Kidney (tissue), 22 donors: ENCODE measurements at places on chromosomes 2 and 18. TPM values are rescaled to one million over a fixed set of nuclear protein-coding genes. Genes with fewer than 3 reads are reported as not detected.
A peak's percentile ranks its signal among the peaks of the same experiment; 100 is the strongest.

SCN1A gene
- polyA plus RNA-seq, result not detected

TOGARAM2 gene
- polyA plus RNA-seq, result 1.4 TPM

CCDC102B gene
- polyA plus RNA-seq, result 3.6 TPM

CCL20 gene
- polyA plus RNA-seq, result 2.5 TPM

MATN3 gene
- 2.3 TPM for polyA plus RNA-seq

KCNE4 gene
- polyA plus RNA-seq, result 4.0 TPM

HEATR5B gene
- 4.4 TPM for polyA plus RNA-seq

ARMC9 gene
- 7.3 TPM for polyA plus RNA-seq

SEPTIN10 gene
- 20.8 TPM for polyA plus RNA-seq

DNA sequence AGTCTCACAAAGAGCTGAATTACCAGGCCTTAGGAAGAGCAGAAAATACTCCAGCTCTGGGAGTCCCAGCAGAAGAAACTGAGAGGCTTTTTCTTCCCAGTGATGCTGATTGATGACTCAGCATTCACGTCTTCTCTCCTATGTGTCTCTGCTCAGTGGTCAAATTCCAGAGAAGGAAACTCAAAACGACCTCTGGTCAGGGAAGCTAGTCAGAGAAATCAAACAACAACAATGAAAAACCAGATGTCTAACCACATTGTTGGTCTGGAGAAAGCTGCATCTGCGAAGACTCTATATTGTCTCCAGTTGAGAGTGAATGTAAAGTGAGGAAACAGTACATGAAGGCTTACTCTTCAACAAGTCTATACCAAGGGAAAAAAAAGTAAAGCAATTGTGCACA, 28.6 kb upstream of the CERS6 start:
- DNase-seq, result peak; percentile 46

DNA sequence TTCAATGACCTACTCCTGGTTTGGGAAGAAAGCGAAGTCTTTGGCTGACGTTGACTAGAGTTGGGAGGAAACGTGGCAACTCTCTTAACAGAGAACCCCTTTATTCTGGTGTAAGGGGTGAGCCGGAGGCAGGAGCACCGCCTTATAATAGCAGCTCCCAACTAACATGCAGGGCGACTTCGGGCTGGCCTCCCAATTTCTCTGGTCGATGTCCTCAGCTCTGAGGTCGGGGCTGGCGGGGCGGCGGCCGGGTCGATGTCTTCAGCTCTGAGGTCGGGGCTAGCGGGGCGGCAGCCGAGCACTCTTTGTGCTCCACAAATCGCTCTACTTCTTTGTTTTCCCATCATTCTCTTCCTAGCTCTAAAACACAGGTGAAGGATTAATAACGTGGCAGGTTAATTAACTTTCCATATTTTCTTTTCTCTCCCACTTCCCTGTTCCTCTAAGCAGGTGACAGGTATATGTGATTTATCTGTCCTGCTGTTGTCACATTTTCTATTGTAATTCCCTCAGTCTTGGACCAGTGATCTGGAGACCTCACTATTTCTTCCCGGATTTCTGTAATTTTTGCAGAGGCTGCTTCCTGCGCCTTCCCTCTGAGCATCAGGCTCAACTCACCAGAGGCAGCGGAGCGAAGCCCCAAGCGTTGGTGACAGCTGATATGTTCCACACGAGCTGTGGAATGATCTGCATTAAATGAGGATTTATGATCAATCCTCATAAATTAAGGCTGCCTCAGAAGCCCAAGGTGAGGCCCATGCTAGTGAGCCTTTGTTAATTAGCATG, 64.3 kb downstream of the ACKR3 start:
- DNase-seq, result peak; percentile 94

- DNase-seq, result no peak
These were observed 57.4 kb downstream of the STK39 start for GRCh38 chr2:168189835-168190569.

DNA sequence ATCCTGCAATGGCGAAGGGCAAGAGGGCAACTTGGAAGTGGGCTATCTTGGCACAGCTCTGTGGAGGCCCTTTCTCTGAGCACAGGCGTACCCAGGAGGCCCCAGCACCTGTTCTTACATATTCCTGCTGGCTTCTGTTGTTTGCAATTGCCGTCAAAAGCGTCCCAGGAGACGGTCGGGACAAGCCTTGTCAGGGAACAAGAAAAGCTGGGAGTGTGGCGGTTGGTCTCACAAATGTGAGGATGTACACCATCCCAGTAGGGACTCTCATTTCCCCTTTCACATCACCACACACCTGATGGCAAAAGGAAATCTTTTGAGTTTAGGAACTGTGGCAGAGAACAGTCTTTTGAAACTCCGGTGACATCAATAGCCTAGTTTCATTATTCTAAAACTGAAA, 94.7 kb upstream of the EFEMP1 start:
- no peak for DNase-seq

DNA sequence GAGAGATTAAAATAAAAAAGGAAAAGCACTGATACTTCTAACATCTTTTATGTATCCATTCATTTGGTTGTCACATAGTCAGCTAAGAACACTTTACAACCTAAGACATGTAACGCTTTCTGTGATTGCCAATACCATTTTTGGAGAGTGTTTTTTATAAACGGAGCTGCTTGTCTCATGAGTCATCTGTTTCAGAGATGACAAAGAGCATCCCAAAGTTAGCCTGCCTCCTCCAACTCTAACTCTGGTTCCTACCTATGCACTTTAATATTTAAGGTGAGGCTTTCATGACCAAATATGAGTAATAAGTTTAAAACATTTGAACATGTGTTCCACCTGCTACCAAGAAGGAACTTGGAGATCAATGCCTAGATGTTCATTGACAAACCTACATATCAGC, 260.1 kb upstream of the SMIM21 start:
- DNase-seq, result no peak

GRCh38 chr2:42879121-42879705, 86.8 kb upstream of the HAAO start:
- DNase-seq, result no peak

DNA sequence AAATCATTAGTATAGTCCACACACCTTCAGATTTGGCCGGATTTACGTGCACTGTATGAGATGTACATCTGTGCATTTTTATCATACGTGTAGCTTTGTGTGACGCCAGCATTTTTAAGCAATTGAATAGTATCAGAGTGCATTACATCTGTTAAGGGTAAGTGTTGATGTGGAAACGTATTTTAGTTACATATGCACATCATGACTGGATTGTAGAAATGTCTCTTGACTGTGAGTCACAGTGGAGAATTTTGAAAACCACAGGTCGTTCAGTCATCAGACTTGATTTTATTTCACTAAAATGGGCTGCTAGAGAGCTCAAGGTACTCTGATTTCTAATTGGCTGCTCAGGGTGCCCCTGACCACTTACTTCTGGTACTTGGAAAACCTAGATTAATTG, 5.4 kb upstream of the GPBAR1 start:
- no peak for DNase-seq

DNA sequence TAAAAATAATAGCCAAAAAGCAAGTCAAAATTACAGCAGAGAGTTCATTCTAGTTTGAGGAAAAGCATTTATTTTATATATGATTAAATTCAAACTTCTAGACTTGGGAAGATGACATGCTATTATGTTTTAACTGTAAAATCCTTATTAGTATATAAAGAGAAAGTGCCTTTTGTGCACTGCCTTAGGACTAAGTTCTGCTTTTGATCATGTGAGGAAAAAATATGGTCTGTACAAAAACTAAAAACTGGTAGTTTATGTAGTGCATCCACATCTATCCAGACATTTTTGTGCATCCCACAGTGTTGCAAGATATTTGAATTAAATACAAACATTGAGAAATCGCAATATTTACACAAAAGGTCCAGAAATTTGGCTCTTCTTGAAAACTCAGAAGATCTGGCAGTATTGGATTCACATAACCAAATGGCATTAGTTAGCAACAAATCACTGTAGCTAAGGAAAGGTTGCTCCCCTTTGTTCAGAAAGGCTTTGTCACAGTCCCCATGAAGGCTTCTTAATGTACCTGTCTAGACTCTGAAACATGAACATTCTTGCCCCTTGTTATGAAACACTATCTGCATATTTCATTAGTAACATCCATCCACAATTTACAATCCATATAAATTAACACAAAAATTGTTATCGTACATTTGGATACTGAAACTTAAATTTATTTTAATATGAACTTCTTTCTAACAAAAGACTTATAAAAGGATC, 2.2 kb downstream of the MMADHC start:
- DNase-seq, result no peak

GRCh38 chr2:31297751-31298150, 63.8 kb downstream of the EHD3 start:
- no peak for DNase-seq

DNA sequence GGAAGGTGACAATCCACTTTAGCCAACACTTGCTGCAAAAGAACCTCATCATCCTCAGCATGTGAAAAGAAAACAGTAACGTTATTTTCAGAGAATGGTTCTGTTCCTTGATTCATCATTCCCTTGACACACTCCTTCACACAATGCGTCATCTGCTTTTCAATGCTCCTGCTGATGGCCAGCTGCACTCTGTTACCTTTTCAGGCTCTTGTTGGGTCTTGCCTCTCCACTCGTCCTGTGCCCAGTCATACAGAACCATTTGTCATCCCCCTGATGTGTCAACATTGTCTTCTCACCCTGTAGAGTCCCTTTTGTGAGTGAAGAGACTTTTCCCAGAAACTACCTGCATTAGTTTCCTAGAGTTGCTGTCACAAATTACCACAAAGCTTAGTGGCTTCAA, 12.2 kb upstream of the DTNA start:
- DNase-seq, result no peak

GRCh38 chr18:34928088-34928753, 113.0 kb upstream of the MAPRE2 start:
- DNase-seq, result no peak

DNA sequence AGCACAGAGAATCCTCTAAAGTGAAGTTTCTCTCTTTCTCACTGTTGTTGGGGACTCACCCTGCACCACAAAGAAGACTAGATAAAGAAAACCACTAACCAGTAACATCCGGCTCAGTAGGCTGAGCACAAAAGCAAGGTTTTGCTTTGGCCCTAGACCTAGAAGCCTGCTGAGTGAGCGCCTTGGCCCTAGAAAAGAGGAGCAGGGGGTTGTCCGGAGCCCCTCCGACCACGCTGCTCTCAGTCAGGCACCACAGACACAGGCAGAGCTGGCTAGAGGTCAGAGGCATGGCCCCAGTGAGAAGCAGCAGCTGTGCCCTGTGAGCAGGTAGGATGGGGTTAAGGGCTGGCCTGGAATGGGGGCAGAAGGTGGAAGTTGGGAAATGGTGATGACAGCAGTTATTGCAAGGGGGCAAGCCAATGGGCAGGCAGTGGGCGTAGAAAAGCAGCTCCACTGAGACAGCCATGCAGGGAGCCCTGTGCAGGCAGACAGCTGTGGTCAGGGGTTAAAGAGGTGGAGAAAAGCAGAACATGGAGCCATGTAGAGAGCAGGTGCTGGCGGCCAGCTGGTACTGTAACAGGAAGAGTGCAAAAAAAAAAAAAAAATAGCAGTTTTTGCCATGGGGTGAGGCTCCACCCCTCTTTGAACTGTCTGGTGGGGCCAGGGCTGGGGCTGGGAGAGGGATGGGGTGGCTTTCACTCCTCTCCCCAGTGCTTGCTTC, 36.9 kb upstream of the SLC14A1 start:
- no peak for DNase-seq

- DNase-seq, result no peak
These were observed 181.3 kb downstream of the CTIF start for GRCh38 chr18:48719974-48720654.

GRCh38 chr2:237962432-237963084, 4.3 kb upstream of the UBE2F start:
- DNase-seq, result no peak

- no peak for DNase-seq
These were observed 11.6 kb upstream of the RPRD1A start for GRCh38 chr18:36078751-36079529.

- peak; percentile 69 for DNase-seq
These were observed 115.2 kb downstream of the FAM210A start for GRCh38 chr18:13611142-13611600.

DNA sequence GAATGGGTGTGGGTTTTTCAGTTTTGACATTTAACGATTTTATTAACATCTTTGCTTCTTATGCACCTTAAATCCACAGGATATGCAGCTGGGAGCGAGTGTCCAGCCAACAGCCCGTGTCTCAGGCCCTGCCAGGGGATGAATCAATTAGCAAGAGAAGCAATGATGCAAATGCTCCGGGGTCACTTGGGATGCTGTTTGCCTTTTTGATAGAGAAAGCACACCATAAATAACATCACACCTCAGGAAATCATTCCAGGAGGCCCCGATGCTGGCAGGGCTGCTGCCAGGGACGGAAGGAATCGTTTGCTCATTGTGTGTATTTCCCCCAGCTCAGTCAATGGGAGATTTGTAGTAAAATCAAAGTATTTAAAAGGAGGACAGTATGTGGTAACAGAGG, 394.0 kb upstream of the HNRNPA3 start:
- DNase-seq, result no peak

DNA sequence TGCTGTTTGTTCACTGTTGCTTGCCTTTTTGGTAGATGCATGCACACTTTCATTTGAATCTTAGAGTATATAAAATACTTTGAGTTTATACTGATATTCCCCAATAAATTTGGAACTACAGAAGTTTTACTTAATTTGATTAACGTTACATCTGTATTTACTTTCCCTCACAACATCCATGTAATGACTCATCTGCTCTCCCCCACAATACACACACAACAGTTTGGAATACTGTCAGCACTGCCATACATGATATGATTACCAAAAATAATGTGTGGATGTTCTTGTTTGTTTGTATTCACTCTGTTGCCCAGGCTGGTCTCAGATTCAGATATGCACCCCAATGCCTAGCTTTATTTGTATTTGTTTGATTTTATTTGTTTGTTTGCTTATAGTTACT, 144.2 kb downstream of the WDR7 start:
- no peak for DNase-seq

GRCh38 chr2:54435325-54436226, 20.6 kb upstream of the SPTBN1 start:
- DNase-seq, result no peak

GRCh38 chr2:203437511-203437910, 97.6 kb downstream of the RAPH1 start:
- no peak for DNase-seq

- no peak for DNase-seq
These were observed 571.9 kb upstream of the CRIM1 start for GRCh38 chr2:35783723-35784122.

- DNase-seq, result no peak
These were observed 6.5 kb upstream of the ARID5A start for GRCh38 chr2:96530144-96530430.

- DNase-seq, result no peak
These were observed 106.9 kb upstream of the ATL2 start for GRCh38 chr2:38483776-38484501.

GRCh38 chr2:205954707-205955106, 131.3 kb downstream of the INO80D start:
- DNase-seq, result no peak

DNA sequence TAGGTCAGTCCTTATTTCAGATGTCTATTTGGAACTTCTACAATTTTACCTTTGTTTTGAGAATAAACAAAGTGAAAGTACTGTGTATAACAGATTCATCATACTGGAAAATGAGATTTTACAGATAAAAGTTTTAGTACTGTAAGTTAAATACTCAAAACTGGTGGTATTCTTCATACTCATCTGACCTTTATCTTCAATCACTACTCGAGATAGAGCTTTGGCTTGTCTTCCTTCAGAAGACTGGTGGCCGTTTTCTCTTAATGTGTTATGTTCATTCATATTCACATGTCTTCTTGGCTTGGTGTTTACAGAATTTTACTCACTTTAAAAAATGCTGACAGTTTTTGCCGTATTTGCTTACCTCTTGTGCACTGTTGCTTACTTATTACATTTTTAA, 2.1 kb downstream of the SPOPL start:
- no peak for DNase-seq
